ENCODE measurements at places on chromosomes 6 and 20. TPM values are rescaled to one million over a fixed set of nuclear protein-coding genes. Genes with fewer than 3 reads are reported as not detected.

PCNA gene
- 377 TPM for total RNA-seq

TSPO2 gene
- not detected for total RNA-seq

TNXB gene
- 6.1 TPM for total RNA-seq

RAB32 gene
- total RNA-seq: 1.4 TPM

C20orf141 gene
- total RNA-seq: not detected

CRYBG1 gene
- 15.4 TPM for total RNA-seq

DCBLD1 gene
- 3.8 TPM for total RNA-seq

TMEM244 gene
- total RNA-seq: not detected

SLC12A5 gene
- total RNA-seq: 0.49 TPM

BMP6 gene
- 0.10 TPM for total RNA-seq

OPRM1 gene
- not detected for total RNA-seq

GGTLC1 gene
- not detected for total RNA-seq

PDE7B gene
- 7.1 TPM for total RNA-seq

DPPA5 gene
- total RNA-seq: not detected

FUCA2 gene
- 15.7 TPM for total RNA-seq

SNHG17 gene
- 36.5 TPM for total RNA-seq

TBC1D7 gene
- total RNA-seq: 22.8 TPM

HTR1B gene
- total RNA-seq: not detected

TOMM6 gene
- total RNA-seq: 194 TPM

NFATC2 gene
- total RNA-seq: 87.5 TPM

SLC18B1 gene
- 3.2 TPM for total RNA-seq

GSTA2 gene
- not detected for total RNA-seq

CARMIL1 gene
- 1.9 TPM for total RNA-seq

HDGFL1 gene
- not detected for total RNA-seq

ZFP57 gene
- total RNA-seq: 2.6 TPM

RBM38 gene
- total RNA-seq: 58.7 TPM

TTI1 gene
- total RNA-seq: 30.1 TPM

AVP gene
- not detected for total RNA-seq

Measured in T-helper 1 cell treated with Interleukin-12 subunit alpha and Interleukin-12 subunit beta and Interleukin-4 antibody, amounts not matched to agents 30 ng/mL and 1 ng/mL, for 36 hours (primary cell).